ENCODE measurements at places on chromosomes 1 and 21. TPM values are rescaled to one million over a fixed set of nuclear protein-coding genes. Genes with fewer than 3 reads are reported as not detected.

The C4BPA gene
- total RNA-seq = not detected

DNA sequence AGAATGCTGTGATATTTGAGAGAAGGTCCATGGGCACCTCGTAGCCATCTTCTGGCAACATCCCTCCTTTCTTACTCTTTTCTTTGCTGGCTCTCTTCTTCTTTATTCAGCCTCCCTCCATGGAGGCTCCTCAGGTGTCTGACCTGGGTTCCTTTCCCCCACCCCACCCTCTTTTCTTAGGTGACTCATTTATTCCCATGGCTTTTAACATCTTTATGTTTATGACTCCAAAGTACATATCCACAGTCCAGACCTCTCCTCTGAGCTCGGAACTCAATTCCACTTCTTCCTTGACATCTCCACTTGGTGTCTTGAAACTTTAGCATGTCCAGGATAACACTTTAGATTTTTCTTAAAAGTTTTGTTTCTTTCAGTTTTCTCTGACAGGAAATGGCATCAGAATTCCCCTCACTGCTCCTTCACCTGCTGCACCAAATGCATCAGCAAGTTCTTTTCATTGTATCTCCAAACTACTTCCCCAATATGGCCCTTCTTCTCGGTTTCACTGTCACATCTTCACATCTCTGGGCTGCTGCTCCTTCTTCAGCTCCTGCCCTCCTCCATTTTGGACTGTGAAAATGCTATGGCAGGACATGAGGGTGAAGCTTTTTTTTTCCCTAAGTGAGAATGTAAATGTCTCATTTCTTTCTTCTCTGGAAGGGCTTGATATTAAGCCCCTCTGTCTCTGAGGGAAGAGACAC is 95.9 kb downstream of the GIPC2 start:
- no peak for DNase-seq

DNA sequence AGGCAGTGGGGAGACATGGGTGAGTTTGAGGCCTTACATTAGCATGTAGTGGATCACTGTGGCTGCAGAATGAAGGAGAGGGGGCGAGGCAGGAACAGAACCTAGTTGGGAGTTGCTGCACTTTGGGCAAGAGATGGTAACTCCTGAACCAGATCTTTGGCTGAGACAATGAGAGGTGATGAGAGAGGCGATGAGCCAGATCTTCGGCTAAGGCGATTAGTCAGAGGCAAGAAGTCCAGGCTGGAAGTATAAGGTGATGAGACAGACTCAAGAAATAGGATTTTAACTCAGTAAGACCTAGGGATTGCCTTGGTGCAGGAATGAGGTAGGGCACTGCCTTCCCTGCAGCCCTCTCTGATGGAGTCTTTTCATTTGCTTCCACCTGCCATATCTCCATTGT is 9.1 kb upstream of the ARTN start:
- no peak for DNase-seq

- no peak for DNase-seq
Measured at GRCh38 chr1:45134461-45134873, 71.9 kb downstream of the ZSWIM5 start.

DNA sequence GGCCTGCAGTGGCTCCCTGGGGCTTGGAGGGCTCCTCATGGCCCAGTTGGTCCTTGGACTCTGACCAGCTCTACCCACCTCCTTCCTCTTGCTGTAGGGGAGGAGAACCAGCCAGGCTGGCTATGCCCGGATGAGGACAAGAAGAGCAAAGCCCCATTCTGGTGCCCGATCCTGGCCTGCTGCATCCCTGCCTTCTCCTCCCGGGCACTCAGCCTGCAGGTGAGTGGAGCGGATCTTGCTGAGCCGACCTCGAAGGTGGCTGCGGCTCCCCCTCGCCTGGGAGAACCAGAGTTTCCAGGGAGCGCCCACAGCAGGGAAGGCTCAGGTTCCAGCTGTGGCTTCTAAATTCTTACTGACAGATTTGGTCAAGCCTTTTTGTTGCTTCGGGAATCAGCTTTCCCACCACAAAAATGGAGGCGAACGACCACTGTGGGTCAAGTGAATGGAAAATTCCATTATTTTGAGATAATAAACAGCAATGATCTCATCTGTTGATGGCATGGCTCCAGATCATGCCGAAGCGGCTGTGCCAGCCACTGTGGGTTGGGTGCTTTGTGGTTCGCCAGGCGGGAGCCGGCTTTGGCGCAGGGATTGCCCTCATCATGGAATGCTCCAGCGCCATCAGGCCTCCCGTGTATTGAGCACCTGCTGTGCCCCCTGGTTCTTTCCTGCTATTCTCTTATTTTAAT is 106.5 kb upstream of the ACTL8 start:
- DNase-seq = no peak
